ENCODE measurements at places on chromosomes 1 and 21. TPM values are rescaled to one million over a fixed set of nuclear protein-coding genes. Genes with fewer than 3 reads are reported as not detected.

RHBDL2 gene
- total RNA-seq: 0.57 TPM

FBLIM1 gene
- total RNA-seq: 152 TPM

MYCL gene
- 0.44 TPM for total RNA-seq

OR2T29 gene
- total RNA-seq: not detected

FCGR2B gene
- total RNA-seq: 0.14 TPM

ARHGEF16 gene
- 0.57 TPM for total RNA-seq

PCAT6 gene
- 0.86 TPM for total RNA-seq

NMNAT2 gene
- total RNA-seq: 0.22 TPM

AGPAT3 gene
- 52.1 TPM for total RNA-seq

SELENBP1 gene
- 8.7 TPM for total RNA-seq

FAM177B gene
- not detected for total RNA-seq

OR2T2 gene
- not detected for total RNA-seq

RPTN gene
- total RNA-seq: not detected

LRRC40 gene
- 33.8 TPM for total RNA-seq

RGS7 gene
- 0.29 TPM for total RNA-seq

POMGNT1 gene
- total RNA-seq: 98.2 TPM

PRDM16 gene
- 1.3 TPM for total RNA-seq

CYP4Z1 gene
- total RNA-seq: not detected

GREM2 gene
- 2.0 TPM for total RNA-seq

IVL gene
- not detected for total RNA-seq

FOXO6 gene
- not detected for total RNA-seq
